Activated CD8-positive, alpha-beta memory T cell treated with anti-CD3 and anti-CD28 coated beads, Interleukin-2, amount 50 U/mL, for 48 hours (primary cell): ENCODE measurements at places on chromosomes 6 and 20.
A peak's percentile ranks its signal among the peaks of the same experiment; 100 is the strongest.

DNA sequence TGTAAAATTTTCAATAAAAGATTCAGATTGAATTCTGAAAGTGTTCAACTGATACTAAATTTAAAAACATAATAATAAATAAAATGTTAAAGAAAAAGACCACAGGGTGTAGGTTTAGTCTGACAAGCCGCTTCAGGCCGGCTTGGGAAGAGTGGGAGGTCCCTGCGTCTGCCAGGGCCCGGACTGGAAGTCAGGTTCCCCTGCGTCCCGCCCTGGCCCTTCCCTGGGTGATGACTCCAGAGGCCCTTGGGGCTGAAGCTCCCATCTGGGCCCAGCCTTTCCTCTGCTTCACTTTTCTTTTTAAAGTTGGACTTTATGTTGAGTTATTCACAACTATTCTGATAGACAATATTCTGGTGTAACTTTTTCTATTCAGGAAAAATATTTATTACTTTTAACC is 93.3 kb downstream of the SMOC2 start:
- DNase-seq = no peak

- DNase-seq = no peak
Observed at GRCh38 chr6:30752157-30752927, 8.0 kb upstream of the IER3 start.

GRCh38 chr6:150711584-150712504 is 112.2 kb downstream of the PLEKHG1 start:
- DNase-seq = no peak

- DNase-seq = no peak
Observed at GRCh38 chr6:72936766-72937559, 288.3 kb downstream of the KHDC1L start.

DNA sequence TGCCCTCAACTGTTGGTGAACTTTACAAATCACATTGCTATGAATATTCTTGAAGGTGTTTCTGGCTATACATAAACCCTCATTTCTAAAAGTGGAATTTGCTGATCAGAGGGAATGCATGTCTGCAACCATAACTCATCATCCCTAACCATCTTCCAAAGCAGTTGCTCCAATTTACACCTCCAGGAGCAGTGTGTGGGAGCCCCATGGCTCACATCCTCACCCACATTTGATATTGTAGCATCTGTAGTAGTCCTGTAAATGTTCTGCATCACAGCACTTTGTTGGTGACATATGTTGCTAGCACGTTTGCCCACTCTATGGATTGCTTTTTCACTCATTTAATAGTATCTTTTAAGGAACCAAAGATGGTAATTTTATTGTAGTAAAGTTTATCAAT is 183.8 kb upstream of the SMLR1 start:
- DNase-seq = no peak

DNA sequence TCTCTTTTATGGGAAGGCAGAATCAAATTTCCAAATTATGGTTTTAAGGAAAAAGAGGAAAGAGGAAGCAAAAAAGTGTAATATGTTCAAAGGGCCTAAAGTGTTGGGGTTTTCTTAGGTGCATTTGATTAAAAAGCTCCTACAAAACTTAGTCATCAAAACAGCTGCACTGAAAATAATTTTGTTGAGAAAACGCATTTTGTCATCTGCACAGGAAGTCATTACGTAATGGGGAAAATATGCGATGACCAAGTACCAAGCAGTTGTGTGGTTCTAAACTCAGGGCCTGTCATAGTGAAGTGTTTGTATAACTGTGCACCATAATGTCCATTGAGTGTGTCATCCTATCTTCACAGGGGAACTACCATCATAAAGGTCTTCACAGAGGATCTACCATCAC is 15.6 kb downstream of the HAO1 start:
- no peak for DNase-seq

GRCh38 chr6:162964488-162965140 is 236.8 kb downstream of the PACRG start:
- no peak for DNase-seq

GRCh38 chr6:25418454-25419052 is 139.4 kb downstream of the CARMIL1 start:
- DNase-seq = no peak

GRCh38 chr20:9736373-9736772 is 102.5 kb downstream of the PAK5 start:
- DNase-seq = no peak

DNA sequence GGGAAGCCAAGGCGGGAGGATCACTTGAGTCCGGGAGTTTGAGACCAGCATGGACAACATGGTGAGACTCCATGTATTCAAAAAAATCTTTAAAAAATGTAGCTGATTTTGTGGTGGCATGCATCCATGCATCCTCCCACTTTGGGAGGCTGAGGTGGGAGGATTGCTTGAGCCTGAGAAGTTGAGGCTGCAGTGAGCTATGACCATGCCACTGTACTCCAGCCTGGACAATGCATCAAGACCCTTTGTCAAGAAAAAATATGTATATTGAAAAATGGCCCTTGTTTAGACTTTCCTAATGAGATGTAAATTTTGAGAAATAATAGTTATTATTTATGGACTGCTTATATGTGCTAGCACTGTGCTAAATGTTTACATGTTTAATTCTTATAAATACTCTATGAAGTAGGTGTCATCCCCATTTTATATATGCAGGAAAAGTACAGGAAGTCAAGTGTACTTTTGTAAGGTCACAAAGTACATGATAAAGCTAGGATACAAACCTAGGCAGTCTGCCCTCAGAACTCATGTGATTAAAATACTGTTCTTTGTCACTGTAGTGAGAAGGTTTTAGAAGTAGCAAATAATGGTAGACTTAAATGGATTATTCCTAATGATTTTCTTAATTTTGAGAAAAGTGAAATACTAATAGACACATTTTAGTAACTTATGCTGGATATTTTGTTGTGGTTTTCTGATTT is 58.8 kb downstream of the ITCH start:
- no peak for DNase-seq

DNA sequence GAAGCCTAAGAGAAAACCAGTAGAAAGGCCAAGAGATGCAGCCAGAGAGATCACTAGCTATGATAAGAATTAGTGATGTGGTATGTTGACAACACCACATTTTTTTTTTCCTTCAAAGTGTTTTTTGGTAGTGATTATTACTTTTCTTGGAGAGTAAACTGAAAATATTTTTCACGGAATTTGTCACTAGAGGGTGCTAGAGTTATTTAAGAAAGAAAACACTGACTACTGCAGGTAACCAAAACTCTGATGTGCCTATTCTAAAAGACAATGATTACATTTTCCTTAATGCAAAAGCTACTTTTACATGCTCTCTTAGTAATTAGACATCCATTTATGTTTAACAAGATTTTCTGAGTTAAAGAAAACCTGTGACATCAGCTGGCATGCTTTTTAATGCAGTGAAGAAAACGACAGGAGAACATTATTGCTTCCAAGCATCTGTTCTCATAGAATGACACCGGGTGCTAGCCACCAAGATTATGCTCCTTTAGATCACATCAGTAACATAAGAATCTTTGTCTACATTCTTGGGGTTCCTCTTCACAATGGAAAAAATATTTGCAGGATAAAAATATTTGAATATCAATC is 28.8 kb downstream of the RWDD2A start:
- DNase-seq = no peak

- no peak for DNase-seq
Observed at GRCh38 chr6:170045981-170046667, 244.8 kb downstream of the DLL1 start.

DNA sequence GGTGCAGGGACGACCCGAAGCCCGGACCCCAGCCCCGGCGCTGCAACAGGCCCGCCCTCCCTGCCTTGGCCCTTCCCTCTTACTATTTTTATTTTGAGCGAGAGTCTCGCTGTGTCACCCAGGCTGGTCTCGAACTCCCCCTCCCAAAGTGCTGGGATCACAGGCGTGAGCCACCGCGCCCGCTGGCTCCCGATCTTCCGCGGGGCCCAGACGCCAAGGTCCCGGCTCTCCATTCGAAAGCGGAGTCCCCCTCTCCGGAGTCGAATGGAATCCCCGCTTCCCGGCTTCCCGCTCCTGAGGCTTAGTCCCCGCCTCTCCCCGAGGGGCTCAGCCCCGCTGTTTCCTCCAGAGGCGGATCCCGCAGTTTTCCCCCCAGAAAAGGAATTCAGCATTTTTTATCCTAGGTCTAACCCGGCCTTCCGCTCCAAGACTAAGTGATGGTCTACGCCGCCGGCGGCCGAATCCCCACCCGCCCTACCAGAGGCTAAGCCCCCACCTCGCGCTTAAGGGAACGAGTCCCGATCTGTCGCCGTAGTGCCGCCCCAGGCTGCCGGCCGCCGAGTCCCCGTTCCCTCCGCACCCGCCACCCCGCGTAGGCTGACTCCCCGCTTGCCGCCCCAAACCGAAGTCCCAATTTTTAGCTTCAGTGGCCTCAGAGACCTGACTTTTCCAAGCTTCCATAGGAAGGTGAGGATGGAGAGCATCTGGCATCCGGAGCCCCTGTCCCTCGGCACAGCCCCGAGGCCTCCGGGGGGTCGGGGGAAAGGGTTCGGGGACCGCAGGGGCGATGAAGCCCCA is 11.5 kb upstream of the TMC2 start:
- peak; percentile 79 for DNase-seq

- DNase-seq = no peak
Observed at GRCh38 chr6:90044182-90044832, 150.0 kb downstream of the GJA10 start.

DNA sequence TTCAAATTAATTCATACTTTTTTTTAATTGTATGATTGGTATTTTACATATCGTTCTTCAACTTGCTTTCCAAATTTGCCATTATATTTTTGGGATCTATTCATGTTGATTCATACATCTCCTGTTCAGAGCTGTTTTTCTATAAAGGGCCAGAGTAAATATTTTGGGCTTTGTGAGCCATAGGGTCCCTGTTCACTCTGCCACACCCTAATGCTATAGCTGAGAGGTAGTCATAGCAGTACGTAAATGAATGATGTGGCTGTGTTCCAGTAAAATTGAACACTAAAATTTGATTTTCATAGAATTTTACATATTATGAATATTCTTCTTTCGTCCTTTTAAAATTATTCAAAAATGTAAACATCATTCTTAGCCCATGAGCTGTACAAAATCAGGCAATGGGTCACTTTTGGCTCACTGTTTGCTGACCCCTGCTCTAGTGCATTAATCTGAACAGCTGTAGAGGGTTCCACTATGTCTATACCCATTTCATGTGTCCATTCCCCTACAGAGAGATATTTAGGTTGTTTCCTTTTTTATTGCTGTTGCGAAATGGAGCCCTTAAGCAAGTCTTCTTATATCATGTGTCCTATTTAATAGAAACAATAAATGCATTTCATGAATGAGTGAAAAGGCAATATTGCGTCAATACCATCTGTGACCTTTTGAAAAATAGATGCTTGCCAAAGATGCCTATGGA is 136.4 kb upstream of the SALL4 start:
- no peak for DNase-seq

- DNase-seq = peak; percentile 67
Observed at GRCh38 chr20:1377341-1377871, 15.4 kb downstream of the FKBP1A start.

DNA sequence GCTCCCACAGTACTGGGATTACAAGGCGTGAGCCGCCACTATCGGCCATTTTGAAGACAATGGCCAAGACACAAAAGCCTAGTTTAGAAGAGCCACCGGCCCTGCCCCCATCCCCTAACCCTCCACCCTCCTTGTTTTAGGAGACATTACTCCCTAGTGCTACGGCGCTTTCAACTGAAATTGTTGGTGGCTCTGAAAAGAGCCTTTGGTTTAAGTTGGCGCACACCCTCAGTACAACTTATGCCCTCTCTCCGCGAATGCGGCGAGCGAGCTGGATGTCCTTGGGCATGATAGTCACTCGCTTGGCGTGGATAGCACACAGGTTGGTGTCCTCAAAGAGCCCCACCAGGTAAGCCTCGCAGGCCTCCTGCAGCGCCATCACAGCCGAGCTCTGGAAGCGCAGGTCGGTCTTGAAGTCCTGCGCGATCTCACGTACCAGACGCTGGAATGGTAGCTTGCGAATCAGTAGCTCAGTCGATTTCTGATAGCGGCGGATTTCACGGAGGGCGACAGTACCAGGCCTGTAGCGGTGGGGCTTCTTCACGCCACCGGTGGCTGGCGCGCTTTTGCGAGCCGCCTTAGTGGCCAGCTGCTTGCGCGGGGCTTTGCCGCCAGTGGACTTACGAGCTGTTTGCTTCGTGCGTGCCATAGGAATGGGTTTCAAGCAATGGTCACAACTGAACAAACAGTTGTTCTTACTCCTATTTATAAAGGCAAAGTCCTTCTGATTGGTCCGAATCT is 114.9 kb upstream of the BTN3A2 start:
- peak; percentile 87 for DNase-seq

GRCh38 chr6:39576556-39577303 is 148.5 kb downstream of the KIF6 start:
- no peak for DNase-seq

DNA sequence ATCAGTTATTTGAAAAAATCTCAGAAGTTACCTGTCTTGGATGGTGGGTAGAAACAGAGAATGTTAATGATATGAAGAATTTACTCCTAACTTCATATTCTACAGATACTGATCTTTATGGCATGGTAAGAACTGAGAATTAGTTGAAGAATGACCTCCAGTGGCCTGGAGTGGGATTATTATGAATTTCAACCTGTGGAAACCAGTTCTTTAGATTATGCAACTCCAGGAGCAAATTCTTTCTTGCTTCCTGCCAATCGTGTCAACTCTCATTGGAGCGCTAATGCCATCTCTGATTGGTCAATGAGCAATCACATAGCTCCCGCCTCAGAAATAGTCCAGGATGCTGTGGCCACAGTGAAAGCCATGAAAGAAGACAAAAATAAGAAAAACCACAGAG is 40.6 kb downstream of the LYRM2 start:
- DNase-seq = no peak
